Chondrocyte (in vitro differentiated cells): ENCODE measurements at places on chromosomes 16 and 17.

- DNase-seq, result no peak
These were observed 29.7 kb downstream of the BRIP1 start for GRCh38 chr17:61833536-61834193.

DNA sequence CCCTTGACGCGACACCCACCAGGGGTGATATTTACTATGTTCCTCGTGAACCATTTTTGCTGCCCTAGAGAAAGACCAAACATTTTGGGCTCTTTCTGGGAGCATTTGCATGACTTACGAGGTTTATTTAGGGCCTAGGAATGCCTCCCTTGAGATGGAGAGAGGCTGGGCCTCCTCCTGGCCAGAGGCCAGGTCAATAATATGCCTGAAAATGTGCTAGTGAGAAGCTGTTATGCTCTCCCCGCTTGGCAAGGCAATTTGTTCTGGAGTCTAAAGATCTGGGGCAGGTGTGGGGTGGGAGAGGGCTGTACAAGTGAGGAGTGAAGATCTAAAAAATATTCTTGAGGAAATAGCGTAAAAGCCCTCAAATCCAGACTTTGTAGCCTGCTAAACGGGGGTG, 587.3 kb upstream of the CDH5 start:
- DNase-seq, result no peak

DNA sequence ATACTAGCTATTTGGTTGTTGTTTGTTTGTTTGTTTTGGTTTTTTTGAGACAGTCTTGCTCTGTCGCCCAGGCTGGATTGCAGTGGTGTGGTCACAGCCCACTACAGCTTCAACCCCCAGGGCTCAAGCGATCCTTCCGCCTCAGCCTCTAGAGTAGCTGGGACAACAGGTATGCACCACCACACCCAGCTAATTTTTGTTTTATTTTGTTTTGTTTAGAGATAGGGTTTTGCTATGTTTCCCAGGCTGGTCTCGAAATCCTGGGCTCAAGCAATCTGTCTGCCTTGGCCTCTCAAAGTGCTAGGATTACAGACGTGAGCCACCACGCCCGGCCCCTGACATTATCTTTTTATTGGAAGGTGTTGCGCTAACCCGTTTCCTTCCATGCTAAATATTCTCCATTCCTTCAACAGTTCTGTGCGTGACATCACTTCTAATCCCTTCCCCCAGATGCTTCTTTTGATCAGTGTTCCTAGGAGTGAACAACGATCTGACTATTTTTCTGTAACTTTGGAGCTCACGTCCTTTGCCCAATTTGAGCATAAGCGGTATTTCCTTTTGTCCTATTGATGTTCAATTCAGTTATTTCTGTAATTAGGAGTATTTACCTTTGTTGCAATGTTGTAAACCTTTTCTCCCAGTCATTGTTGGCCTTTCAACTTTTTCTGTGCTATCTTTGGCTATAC, 30.2 kb upstream of the EMP2 start:
- no peak for DNase-seq

DNA sequence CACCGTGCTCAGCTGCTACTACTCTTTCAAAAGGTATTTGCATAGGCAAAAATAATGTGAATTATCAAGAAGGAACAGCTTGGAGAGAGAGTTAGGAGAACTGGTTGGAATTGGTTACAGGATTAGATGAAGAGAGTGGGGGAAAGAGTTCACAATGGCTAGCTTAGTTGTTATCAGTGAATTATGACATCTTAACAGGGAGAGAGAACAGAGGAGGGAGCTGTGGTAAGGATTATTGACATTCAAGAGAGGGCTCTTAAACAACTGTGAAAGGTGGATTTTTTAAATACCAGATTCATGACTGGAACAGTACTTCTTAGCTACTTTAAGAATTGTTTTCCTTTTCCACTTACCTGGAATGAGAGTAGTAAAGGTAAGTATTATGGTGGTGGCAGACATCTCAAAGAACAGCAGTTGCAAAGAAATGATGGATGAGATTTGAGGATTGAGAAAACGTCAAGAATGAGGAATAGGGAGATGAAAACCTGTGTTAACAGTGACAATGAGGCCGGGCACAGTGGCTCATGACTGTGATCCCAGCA, 43.9 kb upstream of the SLC5A11 start:
- no peak for DNase-seq

DNA sequence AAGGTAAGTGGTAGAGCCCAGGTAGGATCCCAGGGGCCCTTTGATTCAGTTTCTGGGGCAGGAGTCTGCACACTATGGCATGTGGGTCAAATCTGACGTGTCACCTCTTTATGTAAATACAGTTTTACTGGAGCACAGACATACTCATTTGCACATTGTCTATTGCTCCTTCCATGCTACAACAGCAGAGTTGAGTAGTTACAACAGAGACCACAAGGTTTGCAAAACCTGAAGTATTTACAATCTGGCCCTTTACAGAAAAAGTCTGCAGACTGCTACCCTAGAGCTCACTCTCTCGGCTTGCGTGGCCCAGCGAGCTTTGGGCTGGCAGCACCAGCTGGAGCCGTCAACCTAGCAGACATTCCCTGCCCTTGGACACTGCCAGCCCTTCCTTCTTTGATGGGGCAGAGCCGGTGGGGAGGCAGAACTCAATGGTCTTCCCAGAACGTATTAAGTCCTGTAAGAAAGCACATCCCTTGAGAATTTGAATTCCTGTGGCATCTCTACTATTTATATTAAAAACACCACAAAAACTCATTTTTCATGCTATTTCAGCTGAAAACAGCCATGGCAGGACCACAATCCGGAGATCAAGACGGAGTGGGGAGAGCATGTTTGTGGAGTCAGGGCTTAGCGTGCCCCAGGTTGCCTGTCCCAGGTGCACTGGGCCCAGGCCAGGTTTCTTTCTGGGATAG, 133.1 kb upstream of the NUDT7 start:
- DNase-seq, result no peak

DNA sequence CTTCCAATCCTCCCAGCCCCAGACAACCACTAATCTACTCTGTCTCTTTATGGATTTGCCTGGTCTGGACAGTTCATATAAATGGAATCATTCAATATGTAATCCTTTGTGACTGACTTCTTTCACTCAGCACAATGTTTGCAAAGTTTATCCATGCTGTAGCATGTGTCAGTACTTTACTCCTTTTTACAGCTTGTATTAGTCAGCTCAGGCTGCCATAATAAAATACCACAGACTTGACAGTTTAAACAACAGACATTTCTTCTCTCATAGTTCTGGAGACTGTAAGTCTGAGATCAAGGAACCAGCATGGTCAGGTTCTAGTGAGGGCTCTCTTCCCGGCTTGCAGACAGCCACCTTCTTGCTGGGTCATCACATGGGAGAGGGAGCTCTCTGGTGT, 41.3 kb downstream of the GPRC5B start:
- no peak for DNase-seq

DNA sequence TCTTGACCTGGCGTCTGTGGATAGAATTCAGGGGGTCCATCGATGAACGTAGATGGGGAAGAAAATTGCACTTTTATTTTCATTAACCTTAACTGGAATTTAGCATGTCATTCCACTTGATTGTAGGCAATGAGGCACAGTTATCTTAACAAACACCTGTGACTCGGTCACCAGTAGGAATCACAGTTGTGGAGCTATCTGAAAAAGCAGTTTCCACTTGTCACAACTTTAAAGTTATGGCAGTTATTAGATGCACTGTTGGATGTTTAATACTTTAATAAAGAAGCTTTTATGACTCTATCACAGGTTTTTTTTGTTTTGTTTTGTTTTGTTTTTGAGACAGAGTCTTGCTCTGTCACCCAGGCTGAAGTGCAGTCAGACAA, 83.7 kb upstream of the LGALS9 start:
- no peak for DNase-seq

- DNase-seq, result no peak
These were observed 7.1 kb downstream of the TEKT3 start for GRCh38 chr17:15334266-15334665.

GRCh38 chr16:85227084-85227945, 115.0 kb upstream of the CIBAR2 start:
- no peak for DNase-seq

DNA sequence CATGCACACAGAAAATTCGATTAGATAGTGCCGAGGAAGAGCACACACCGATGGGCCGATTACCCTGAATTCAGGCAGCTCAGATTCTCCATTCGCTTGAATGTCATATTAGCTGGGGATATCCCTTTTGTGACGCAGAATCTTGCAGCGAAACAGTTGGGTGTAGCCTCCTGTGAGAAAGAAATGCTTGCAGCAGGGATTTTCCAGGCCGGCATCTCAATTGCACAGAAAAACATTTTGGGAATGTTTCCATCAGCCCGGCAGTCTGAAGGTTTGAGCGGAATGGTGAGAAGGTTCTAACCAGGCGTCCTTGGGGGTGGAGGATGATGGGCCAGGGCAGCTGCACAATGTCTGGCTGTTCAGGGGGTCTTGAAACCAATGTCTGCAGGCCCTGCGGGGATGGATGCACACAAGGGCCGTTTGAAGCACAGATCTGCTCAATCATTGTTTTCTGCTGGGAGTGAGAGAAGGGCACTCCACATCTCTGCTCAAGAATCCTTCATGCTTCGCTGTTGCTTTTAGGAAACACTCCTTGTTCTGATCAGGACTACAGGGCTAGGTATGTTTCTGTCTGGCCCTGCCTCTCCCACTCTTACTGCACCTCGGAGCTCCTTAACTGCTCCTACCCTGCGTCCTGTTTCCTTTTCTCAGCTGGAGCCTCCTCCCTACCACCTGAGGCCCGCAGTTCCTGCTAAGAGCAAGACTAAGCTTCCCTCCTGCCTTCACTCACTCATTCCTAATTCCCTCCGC, 94.6 kb downstream of the CMIP start:
- no peak for DNase-seq

DNA sequence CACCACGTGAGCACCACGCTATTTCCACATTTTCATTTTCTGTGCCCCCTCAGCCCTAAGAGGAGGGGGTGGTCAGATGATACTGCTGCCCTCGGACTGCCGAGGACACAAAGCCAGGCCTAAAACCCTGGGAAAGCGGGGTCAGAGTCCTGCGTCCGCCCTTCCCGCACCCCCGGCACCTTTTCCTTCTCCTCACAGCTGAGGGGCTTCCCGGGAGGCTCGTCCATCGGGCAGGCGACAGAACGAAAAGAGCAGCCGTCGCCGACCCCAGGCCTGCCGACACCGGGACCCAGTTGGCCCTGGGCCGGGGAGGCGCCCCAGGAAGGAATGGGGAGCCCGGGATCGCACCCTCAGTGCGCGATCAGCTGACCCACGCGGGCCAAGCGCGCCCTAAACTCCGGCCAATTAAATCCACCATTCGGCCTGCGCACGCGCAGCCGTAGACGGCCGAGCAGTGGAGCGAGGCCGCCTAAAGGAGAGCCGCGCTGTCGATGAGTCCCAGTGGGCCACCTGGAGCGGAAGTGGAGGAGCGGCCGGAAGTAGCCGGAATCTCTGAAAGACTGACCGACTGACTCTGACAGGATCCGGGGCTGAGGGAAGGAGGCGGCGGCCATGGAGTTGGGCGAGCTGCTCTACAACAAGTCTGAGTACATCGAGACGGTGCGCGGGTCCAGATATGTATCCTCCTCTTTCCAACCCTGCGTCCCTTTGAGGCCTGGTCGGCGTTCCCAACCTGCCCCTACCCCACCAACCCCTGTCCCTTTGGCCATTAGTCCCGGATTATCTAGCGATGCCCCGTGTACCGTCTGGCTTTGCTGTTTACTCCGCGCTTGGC, at the start of the genes DCTN5 and PALB2:
TSS of gene DCTN5 (plus strand) at position 536 of the 835 bp plus-strand sequence. CDS start at position 613, 77 bp downstream.
TSS of gene PALB2 (minus strand) at position 380 of the 835 bp plus-strand sequence. CDS start at position 227, 153 bp downstream.
- peak; percentile 97 for DNase-seq

DNA sequence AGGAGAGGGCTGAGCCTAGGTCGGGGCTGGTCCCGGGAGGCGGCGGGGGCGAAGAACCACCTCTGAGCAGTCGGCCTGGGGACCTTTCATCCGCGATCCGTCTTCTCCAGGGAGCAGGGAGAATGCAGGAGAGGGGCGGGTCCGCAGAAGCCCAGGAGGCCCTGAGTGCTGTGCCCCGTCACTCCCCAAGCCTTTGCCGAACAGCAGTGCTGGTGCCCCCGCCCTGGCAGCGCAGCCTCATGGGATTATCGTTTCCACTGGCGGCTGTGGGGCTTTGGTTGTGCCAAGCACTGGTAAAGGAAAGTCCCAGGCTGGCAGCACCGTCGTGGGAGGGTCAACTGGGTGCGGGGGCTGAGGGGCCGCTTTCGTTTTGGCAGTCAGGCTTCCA, 631 bp downstream of the TBL3 start:
- no peak for DNase-seq

DNA sequence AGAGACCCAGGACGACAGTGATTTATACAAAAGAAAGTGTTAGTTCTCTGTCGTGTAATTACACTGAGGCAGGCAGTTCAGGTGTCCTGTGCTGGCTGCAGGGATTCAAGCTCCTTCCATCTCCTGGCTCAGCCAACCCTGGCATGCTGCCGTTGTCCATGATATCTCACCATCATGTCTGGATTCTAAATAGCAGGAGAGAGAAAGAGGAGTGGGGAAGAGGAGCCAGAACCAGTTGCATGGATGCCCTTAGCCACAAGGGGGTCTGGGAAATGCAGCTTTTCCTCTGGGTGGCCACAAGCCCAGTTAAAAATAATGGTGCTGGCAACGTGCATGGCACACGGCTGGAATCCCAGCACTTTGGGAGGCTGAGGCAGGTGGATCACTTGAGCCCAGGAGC, 9.7 kb downstream of the C16orf54 start:
- no peak for DNase-seq

DNA sequence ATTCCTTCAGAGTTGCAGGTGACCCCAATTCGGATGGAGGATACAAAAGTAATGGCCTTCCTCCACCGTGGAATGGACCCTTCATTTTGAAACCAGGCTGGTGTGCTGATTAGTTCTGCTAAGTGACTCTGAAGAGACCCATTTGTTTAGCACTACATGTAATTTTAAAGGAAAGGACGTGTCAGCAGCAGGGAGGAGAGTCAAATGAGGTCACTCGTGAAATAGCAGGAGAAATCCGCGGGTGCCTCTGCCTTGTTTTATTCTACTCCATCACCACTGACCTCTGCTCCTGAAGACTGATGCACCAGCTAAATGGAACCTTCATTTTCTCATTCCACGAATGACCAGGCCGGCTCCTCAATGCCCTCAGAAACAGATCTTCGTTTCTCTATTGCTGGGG, 589.2 kb downstream of the CDH11 start:
- no peak for DNase-seq

DNA sequence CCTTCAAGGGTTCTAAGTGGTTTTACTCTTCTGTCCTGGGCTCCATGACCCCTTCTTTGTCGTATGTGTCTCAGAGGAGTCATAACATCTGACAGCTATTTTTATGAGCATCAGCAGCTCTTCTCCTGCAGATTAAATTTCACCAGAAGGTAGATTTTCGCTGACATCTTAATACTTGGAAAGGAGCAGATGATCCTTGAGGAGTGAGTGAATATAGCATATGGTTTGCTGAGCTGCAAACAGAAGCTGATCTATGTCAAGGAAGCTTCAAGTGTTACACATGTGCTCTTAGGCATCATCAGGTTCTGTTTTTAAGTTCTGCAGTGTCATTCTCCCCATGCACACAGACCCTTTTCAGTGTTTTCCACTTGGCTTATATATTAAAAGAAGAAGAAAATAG, 49.2 kb upstream of the MYH2 start:
- DNase-seq, result no peak
